ENCODE measurements at places on chromosomes 12 and 14.

DNA sequence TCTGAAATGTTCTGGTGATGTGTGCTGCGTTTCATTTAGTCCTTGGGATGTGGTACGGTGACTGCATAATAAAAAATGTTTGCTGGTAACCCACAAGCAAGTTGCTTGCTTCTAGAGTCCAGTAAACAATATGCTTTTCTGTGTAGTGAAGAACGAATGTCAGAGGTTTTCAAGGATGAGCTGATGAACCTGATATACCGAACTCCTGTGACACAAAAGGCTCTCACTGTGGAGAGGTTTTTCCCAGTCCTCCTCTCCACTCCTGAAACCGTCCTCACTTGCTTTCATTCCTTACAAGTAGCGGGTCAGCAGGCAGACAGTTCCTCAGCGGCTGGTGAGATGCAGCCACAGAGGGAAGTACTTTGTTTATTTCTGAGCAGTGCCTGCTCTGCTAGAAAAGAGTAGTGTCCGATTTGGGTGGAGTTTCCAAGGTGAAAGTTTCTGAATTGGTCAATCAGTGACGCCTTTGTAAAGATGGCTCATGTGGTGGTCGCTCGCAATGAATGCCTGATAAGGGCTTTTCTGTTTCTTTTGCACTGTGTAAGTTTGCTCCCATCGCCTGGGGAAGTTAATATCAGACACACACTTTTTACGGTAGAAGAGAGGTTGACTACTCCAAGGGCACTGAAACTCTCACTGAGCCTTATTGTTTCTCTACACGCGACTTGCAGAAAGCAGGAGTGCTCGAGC, 3.0 kb downstream of the ETV6 start:
- peak; percentile 55 for DNase-seq

DNA sequence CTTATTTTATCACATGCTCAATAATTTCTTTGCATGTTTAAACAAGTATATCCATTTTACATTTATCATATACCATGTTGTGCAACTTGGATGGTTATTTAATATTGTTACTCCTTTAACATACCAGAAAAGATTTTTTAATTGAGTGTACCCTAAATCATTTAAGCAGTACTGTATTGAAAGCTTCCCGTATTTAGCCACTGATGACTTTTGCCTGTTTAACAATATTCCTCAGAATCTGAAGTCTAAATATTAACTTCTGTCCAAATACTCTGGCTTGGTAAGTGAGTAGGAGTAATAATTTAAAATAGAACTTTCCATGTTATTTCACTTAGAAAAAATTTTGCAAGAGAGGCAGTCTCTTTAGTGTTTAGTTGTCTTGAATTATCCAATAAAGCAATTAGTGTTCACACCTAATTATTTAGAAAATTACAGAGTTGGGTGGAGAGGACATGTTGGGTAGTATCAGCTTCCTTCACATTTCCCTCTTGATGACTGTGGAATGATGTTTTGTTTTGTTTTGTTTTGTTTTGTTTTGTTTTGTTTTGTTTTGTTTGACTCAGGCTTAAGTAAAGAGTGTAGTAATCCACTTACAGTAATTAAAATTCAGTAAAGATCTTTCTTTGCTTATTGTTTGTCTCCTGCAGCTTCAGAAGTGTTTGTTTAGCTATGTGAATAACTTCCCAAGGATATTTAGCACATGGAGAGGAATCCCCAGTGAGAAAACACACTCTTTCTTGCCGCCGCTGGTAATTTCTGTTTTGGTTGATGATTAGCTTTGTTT, 59.5 kb downstream of the DAAM1 start:
- no peak for DNase-seq

GRCh38 chr14:20631023-20631879, 10.2 kb downstream of the OR6S1 start:
- DNase-seq: no peak

GRCh38 chr12:6494968-6495367, 1.1 kb downstream of the NCAPD2 start:
- no peak for DNase-seq

DNA sequence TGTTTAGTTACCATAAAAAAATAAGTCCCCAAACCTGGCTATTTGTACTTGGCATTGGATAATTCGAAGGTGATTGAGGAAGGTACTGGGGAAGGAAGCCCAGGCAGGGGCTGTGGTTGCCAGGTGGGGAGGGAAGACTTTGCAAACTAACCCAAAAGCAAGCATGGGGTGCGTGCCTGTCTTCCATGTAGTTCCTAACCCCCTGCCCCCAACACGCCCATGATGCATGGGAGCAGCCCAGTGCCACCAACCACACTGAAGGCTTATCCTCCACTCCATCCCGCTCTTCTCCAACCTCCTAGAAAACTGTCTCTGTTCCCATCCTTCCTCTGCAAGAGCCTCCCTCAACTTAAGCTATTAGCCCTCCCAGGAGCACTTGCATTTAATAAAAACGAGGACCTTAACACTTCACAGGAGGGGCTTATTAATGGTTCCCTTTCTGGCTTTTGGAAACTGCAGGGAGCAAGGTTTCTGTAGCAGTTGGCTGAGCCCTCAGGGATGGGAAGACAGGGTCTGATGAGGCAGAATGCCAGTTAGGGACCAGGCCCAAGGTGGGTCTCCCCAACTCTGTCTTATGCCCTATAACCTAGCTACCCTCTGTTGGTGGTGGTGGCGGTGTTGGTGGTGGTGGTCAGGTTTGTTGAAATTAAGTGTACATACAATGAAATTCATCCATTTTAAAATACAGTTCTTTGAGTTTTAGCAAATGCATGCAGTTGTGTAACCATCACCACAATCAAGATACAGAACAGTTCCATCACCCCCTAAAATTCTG, 96.0 kb downstream of the ZFP36L1 start:
- DNase-seq: no peak

DNA sequence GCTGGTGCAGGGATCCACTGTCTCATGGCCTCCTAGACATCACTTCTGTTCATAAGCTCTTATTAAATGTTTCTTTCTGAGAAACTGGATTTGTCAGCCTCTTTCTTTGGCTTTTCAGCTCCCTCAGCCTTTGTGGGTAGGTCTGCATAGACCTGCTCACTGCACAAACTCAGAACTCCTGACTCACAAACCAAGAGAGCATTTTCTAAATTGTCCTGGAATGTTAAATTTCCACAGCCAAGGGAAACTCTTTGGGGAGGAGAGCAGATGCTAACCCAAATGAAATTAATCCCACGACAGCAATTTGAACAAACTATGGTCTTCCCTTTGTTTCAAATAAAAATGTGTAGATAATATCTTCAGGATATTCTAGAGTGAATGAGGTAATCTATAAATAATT, 19.5 kb upstream of the CERS5 start:
- no peak for DNase-seq

DNA sequence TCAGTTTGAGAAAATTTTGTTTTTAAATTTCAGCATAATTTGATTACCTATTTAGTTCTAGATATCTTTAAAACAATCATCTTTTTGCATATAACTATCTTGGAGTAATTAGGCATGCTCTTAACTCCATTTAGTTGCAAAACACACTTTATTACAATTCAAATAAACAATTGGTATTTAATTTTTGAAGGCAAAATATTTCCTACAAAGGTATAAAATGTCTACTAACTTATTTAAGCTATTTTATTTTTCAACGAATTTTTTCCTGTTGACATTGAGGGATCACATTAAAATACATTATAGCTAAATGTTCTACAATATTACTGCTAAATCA, 8.3 kb downstream of the FOXA1 start:
- no peak for DNase-seq

- no peak for DNase-seq
Measured at GRCh38 chr14:95041477-95042020, 115.8 kb downstream of the DICER1 start.

All from globus pallidus (tissue), 1 donor.